Amygdala (tissue), 56 donors: ENCODE measurements at places on chromosomes 3 and 15.

GRCh38 chr3:50275996-50276761 is 2.7 kb upstream of the LSMEM2 start:
- DNase-seq = no peak

DNA sequence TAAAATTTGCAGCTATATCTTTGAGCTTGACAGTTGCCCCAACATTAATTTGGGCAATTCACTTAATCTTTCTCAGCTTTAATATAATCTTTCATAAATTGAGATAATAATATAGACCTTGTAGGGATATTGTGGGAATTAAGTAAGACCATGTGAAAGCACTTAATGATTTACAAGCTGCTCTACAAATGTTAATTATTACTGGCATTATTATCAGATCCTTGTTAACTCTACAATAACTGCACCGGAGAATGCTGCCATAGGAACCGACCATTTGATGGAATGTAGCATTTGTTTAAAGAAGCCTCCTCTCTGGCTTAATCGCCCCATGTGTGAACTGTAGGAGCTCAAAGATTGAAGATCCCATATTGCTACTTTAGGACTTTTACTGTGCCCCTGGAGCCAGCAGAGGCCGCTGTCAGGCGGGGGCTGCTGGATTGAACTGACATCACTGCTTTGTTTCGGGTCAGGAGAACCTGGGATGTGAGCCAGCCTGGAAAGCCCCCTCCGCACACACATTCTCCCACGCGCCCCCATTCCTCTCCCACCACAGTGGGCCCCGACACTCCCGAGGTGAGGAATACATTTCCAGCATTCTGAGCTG is 154.2 kb upstream of the TNIK start:
- DNase-seq = no peak

GRCh38 chr3:27146786-27147185 is 222.4 kb downstream of the NEK10 start:
- no peak for DNase-seq

GRCh38 chr3:69273896-69274295 is 112.0 kb downstream of the FRMD4B start:
- DNase-seq = no peak
